CD4-positive, alpha-beta T cell treated with Interleukin-17A for 1 hour (primary cell): ENCODE measurements at places on chromosomes 12 and 14.

DNA sequence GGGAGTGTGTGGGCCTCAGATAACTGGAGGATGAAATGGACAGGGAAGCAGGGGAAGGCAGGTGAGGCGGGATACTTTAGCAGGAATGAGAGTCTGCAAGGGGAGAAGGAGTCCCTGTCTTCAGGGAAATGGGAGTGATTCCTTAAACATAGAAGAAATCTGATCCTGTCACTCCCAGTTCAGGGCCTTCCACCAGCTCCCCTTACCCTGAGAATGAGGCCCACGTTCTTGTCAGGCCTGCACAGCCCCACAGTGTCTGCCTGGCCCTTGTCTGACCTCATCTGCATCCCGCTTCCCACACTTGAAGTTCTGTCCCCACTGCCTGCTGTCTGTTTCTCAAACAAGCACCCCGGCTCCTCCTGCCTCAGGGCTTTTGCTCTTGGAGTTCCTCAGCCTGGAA lies 12.6 kb upstream of the LRP1-AS start:
- DNase-seq = no peak

GRCh38 chr12:110796952-110797351 lies 49.8 kb upstream of the CCDC63 start:
- DNase-seq = no peak

DNA sequence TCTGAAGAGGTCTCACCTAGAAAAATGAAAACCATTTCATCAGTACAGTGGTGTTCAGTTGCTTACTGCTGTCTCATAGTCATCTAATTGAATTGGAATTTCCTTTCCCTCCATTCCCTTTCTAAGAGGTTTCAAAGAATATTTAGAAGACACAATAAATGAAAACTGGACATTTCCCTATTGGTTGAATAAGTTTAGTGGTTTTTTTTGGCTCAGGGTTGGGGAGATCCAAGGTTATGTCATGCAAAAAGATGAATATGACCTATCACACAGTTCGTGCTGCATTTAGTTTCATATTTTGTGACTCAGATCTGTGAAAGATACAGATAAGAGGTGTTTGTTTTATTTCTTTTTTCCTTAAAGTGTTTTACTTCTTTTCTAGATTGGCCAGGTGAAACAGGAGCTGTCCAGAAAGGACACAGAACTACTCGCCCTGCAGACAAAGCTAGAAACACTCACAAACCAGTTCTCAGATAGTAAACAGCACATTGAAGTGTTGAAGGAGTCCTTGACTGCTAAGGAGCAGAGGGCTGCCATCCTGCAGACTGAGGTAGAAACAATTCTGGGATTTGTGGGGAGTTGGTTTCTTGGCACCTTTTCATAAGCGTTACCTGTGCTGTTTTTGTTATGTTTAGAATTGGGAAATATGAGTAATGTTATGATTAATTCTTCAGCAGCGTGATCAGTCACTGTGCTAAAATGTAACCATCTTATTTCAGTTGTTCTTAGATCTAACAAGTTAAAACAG lies 124.6 kb downstream of the ERC1 start:
- DNase-seq = no peak

- DNase-seq = no peak
Measured at GRCh38 chr14:89280600-89280999, 136.4 kb downstream of the FOXN3 start.

- no peak for DNase-seq
Measured at GRCh38 chr12:89305373-89305772, 46.9 kb downstream of the DUSP6 start.

- DNase-seq = no peak
Measured at GRCh38 chr12:10016881-10017280, 6.5 kb downstream of the CLEC12B start.

DNA sequence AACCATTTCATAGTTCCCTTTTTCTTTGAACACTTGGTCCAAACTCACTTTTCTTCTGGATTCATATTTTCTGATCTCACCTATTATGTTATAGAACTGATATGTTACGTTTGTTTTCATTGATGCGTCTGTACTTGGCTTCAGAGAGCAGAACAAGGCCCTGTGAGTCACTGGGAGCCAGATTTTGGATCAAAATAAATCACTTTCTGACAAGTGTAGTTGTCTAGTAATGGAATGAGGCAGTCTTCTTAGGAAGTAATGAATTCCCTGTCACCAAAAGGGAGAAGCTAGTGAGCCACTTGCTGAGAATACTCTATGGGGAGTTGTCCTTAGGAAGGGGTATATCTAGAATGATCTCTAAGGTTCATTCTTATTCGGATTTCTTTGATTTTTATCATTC lies 10.2 kb downstream of the BICD1 start:
- no peak for DNase-seq

- no peak for DNase-seq
Measured at GRCh38 chr12:87921621-87922020, 107.6 kb downstream of the C12orf50 start.

- DNase-seq = no peak
Measured at GRCh38 chr14:90970167-90970600, 90.3 kb downstream of the RPS6KA5 start.

DNA sequence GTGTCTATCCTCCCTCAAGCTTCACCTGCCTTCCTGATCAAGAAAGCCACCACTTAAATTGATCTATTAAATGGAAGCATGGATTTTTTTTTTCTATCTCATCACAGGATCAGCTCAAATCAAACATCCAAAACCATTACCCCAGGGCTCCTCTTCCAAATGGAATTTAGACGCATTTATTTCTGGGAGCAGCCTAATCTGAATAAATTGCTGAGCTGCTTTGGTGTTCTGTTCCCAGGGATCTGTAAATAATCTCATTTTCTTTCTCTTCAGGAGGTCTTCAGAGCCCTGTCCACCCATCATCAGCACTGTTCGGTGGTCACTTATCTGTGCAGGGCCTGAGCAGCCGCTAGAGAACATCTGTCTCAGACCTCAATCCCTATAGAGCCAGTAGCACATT lies 695.4 kb upstream of the TMEM132C start:
- DNase-seq = no peak

GRCh38 chr12:74963867-74964331 lies 245.7 kb downstream of the KCNC2 start:
- DNase-seq = no peak

GRCh38 chr12:24948420-24948756 lies 513 bp downstream of the BCAT1 start:
- DNase-seq = peak; percentile 18

- DNase-seq = no peak
Measured at GRCh38 chr14:34439090-34439489, 22.9 kb downstream of the SPTSSA start.

DNA sequence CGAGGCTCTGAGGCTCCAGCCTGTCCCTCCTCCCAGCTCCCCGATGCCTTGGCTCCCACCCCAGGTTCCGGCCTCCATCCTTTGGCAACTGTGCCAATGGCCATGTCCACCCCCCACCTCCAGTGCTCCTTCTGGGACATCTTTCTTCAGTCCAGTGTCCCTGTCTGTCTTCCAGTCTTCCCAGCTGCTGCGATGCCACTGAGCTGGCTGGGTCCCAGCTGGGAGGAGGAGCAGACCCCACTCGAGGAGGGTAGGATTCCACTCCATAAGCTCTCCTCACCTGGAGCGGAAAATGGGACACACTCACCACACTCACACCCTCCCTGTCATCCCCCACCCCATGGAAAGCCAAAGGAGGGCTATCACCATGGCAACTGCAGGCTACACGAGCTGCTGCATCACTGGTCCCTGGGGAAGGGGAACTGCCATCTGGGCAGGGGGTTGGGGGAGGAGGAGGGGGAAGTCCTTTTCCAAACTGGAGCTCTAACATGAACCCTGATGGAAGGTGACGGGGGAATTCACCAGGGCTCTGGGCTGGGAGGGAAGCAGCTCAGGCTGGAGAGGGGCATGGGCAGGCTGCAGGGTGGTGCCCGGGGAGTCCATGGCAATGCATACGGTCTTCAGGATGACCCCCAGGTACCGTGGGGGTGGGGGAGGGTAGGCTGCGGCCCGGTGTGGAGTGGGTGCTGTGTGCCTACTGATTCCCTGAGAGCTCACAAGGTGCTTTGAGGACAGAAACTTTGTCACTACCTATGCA lies 94.3 kb downstream of the LRRC74A start:
- DNase-seq = no peak

GRCh38 chr12:44510510-44510909 lies 365.6 kb downstream of the NELL2 start:
- DNase-seq = no peak

- DNase-seq = peak; percentile 4
Measured at GRCh38 chr12:69026336-69026735, 93.4 kb upstream of the CPM start.

- DNase-seq = no peak
Measured at GRCh38 chr14:75854111-75854799, 127.5 kb downstream of the TGFB3 start.

- DNase-seq = no peak
Measured at GRCh38 chr12:113154351-113154973, 4.9 kb downstream of the CFAP73 start.

GRCh38 chr14:102824832-102825231 lies 47.6 kb downstream of the TRAF3 start:
- no peak for DNase-seq

DNA sequence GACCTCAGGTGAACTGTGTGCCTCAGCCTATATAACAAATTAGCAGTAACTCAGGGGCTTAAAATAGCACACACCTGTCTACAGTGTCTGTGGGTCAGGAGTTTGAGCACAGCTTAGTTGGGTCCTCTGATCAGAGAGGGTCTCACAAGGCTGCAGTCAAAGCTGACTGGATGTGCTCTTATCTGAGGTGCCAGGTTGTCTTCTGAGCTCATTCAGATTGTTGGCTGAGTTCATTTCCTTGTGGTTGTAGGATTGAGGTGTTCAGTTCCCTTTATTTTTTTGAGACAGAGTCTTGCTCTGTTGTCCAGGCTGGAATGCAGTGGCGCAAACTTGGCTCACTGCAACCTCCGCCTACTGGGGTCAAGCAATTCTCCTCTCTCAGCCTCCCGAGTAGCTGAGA lies 164.7 kb downstream of the ADCK1 start:
- DNase-seq = no peak

DNA sequence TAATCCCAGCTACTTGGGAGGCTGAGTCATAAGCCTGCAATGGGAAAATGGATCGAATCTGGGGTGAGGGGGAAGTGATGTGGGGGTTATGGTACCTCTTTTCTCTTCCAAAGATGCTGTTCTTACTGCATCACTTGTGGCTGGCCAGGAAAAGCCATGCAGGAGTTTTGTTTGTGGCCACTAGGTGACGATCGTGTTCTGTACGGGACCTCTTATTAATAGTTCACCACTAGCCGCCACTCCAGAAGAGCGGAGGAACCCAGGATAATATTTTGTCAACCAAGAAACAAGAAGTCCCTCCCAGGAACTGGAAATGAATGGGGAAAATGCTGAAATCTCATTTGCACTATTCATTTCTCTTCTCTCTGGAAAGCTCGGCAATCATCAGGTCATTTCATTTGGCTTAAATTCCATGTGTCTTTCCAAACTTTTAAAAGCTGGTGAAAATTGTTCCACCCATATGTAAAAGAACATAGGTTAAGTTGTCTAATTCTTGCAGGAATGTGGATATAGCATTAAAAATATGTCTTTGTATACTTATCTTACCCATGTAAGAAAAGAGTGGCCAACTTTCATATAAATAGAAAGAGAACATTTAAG lies 8.9 kb downstream of the GPR65 start:
- DNase-seq = peak; percentile 65

GRCh38 chr12:87924149-87924548 lies 105.1 kb downstream of the C12orf50 start:
- no peak for DNase-seq

- no peak for DNase-seq
Measured at GRCh38 chr14:54931101-54931500, 28.5 kb upstream of the GCH1 start.

- DNase-seq = no peak
Measured at GRCh38 chr12:32647275-32647674, 31.8 kb upstream of the DNM1L start.

GRCh38 chr14:68958553-68958952 lies 20.5 kb downstream of the ACTN1 start:
- DNase-seq = no peak

DNA sequence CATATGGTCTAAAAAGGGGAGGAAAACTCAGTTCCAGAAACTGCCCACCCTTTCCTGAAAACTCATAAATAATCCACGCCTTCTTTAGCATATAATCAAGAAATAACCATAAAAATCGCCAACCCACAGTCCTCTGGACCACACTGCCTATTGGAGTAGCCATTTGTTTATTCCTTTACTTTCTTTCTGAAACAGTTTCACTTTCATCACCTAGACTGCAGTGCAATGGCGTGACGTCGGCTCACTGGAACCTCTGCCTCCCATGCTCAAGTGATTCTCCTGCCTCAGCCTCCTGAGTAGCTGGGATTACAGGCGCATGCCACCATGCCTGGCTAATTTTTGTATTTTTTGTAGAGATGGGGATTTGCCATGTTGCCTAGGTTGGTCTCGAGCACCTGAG lies 44.2 kb downstream of the CLMN start:
- DNase-seq = no peak

- DNase-seq = no peak
Measured at GRCh38 chr12:78651755-78652154, 212.8 kb upstream of the SYT1 start.

- no peak for DNase-seq
Measured at GRCh38 chr12:71768900-71769299, 14.2 kb downstream of the RAB21 start.

DNA sequence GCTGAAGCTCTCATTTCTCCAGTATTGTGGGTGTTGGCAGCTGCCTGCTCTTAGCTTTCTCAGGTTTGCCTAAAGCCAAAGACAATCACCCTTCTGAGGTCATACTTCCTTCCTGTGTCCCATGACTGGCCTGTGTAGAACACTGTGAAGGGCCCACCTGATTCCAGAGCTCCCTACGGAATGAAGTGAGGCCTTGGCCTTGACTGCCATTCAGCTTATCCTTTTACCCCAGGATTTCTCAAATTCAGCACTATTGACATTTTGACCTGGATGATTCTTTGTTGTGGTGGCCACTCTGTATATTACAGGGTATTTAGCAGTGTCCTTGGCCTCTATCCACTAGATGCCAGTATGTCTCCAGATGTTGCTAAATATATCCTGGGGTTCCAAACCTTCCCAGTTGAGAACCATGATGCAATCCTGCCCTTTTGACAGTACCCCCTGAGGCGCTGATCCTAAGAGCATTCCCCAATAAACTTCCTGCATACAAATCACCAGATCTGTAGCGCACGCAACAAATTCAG lies 112.3 kb upstream of the KRR1 start:
- no peak for DNase-seq

GRCh38 chr14:94378527-94379290 lies 9.7 kb downstream of the SERPINA1 start:
- no peak for DNase-seq

- DNase-seq = no peak
Measured at GRCh38 chr14:96727073-96727472, 70.1 kb upstream of the VRK1 start.

GRCh38 chr12:130783110-130783715 lies 55.8 kb downstream of the STX2 start:
- no peak for DNase-seq
